SJCRH30 (cell line): ENCODE measurements at places on chromosomes 6 and 20. TPM values are rescaled to one million over a fixed set of nuclear protein-coding genes. Genes with fewer than 3 reads are reported as not detected.

- H3K4me1 ChIP-seq, result peaks cover 19% of the 10 kb centered on the region
- no peak overlapping the region for H3K27ac ChIP-seq
- peak; percentile 38 for DNase-seq
- H3K4me3 ChIP-seq, result no peak overlapping the region
Observed at GRCh38 chr6:36599791-36600209, 5.6 kb downstream of the SRSF3 start.

DNA sequence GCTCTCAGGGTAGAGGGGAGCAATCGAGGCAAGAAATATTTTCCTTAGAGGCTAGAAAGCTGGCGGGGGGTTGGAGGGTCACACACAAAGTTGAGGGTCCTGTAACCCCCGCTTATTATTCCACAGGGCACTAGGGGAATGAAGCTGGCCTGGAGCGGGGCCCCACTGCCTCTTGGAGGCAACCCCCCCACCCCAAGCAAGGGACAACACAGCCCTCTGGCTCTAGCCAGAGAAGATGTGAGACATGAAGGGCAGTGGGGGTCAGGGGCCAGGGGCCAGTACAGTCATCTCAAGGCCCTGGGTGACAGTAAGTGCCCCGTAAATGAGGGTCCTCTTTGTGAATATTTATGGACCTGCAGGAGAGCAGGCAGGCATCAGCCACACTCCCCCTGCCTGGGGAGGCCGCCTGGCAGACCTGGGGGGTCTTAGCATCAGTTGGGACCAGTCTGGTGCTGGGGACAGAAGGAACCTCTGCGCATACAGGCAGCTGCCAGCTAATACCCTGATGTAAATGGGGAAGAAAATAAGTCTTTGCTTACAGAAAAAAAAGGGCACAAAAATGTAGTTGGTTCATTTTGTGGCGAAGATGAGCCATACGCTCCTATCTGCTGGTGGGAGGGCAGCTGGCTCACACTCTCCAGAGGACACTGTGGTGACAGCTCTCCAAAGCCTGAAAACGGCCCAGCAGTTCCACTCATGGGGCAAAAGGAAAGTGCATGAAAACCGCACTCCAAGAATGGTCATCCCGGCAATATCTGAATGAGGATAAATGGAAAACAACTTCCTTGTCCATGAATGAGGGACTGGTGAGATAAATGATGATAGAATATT lies 21.9 kb downstream of the SPATA2 start:
- no peaks in the 10 kb centered on the region for H3K36me3 ChIP-seq
- H3K4me3 ChIP-seq, result no peak overlapping the region
- no peak for DNase-seq
- no peaks in the 10 kb centered on the region for H3K27me3 ChIP-seq

GRCh38 chr6:46410334-46410953 lies 80.8 kb downstream of the RCAN2 start:
- no peak for DNase-seq
- no peak overlapping the region for H3K27ac ChIP-seq
- H3K36me3 ChIP-seq, result no peaks in the 10 kb centered on the region
- H3K4me1 ChIP-seq, result no peaks in the 10 kb centered on the region
- H3K27me3 ChIP-seq, result no peaks in the 10 kb centered on the region

- H3K27me3 ChIP-seq, result no peaks in the 10 kb centered on the region
- DNase-seq, result no peak
- no peak overlapping the region for H3K4me3 ChIP-seq
- H3K36me3 ChIP-seq, result no peaks in the 10 kb centered on the region
- no peaks in the 10 kb centered on the region for H3K4me1 ChIP-seq
- H3K27ac ChIP-seq, result no peak overlapping the region
Observed at GRCh38 chr6:126529637-126530362, 189.9 kb downstream of the CENPW start.

DNA sequence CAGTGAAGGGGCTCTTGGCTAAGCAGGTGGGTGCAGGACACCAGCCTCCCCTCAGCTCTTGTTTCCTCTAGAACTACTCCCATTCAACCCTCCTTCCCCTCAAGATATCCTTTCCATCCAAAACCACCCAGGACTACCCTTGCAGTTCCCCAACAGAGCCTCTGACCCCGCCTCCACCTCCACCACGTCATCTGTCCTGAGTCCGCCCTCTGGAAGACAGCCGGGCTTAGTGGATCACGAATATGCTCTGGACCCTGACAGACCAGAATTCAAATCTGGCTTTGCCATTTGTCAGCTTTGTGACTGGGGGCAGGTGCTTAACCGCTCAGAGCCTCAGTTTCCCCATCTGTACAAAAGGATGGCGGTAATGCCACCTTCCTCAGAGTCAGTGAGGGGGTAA lies 31.4 kb downstream of the TFEB start:
- H3K27ac ChIP-seq, result no peak overlapping the region
- no peak overlapping the region for H3K4me3 ChIP-seq
- H3K4me1 ChIP-seq, result peaks cover 3% of the 10 kb centered on the region; the same call in 1 of the 2 replicates
- H3K36me3 ChIP-seq, result no peaks in the 10 kb centered on the region

DNA sequence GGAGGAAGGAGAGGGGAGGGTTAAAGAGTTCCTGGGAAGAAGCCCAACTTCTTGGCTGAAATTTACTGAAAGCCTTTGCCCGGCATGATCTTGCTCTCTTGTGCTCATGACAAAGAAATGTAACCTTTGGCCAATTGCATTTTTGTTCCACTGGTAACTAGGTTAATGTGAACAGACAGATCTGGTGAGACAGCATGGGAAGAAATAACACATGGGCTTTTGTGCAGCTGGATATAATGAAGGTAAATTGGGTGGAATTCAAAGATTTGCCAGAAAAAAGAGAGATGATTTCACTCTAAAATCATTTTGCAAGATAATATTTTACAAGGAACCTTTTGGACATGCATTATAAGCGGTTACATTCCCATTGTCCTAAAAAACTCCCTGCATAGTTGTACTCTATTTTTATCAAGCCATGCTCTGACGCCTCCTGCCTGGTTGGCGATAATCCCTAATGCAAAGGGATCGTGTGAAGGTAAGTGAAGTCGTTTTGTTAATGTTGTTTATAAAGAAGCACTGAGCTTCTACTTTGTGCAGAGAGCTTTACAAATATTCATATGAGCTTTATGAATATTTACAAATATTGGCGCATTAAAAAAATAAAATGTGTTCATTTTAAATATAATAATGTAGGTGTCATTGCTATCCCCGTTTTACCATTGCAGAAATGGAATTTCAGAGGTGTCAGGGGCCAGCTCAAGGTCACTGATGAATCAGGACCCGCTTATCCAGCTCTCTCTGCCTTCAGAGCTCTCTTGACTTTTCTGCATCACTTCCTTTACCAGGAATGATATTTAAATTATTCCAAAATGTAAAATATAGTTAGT lies 161.3 kb upstream of the AGPAT4 start:
- H3K27me3 ChIP-seq, result no peaks in the 10 kb centered on the region
- H3K36me3 ChIP-seq, result no peaks in the 10 kb centered on the region
- DNase-seq, result no peak
- peak overlapping the region; percentile 26 for H3K4me3 ChIP-seq
- H3K4me1 ChIP-seq, result peaks cover 24% of the 10 kb centered on the region

- DNase-seq, result no peak
- no peak overlapping the region for H3K27ac ChIP-seq
- no peaks in the 10 kb centered on the region for H3K36me3 ChIP-seq
- no peaks in the 10 kb centered on the region for H3K4me1 ChIP-seq
Observed at GRCh38 chr6:137645850-137646249, 151.7 kb upstream of the OLIG3 start.

DNA sequence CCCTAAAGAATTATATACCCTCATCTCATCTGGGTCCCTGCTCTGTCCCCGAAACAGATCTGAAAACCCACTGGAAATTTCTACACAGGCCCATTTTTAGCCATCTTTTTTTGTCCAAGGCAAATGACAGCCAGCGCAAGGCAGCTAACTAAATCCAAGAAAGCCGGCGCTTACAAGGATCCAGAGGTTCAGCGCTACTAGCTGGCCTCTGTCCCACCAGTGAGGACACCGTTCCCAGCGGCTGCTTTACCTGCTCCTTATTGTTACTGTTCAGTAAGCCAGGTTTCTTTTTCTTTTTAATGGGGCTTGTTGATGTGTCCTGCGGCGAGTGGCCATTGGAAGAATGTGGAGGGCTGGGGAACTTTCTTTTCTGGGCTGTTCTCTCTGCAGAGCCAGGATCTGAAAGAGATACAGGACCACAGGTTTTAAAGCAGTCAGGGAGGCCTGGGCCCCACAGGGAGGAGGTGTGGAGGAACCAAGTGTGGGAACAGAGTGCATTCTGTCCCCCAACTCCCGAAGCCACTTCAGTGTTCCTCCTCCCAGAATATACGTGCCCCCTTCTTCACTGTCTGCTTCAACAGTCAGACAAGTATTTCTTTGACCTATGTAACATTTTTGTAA lies 46.6 kb downstream of the ZMYND8 start:
- no peaks in the 10 kb centered on the region for H3K27me3 ChIP-seq
- H3K36me3 ChIP-seq, result peaks cover 59% of the 10 kb centered on the region
- no peak overlapping the region; the same call in 1 of the 2 replicates for H3K27ac ChIP-seq
- H3K4me3 ChIP-seq, result no peak overlapping the region

- DNase-seq, result no peak
- H3K27ac ChIP-seq, result no peak overlapping the region
- H3K36me3 ChIP-seq, result no peaks in the 10 kb centered on the region
- H3K4me1 ChIP-seq, result no peaks in the 10 kb centered on the region
- no peak overlapping the region for H3K4me3 ChIP-seq
- no peaks in the 10 kb centered on the region for H3K27me3 ChIP-seq
Observed at GRCh38 chr6:119200512-119201175, 122.2 kb upstream of the FAM184A start.

- H3K4me3 ChIP-seq, result no peak overlapping the region
- H3K36me3 ChIP-seq, result peaks cover 11% of the 10 kb centered on the region
- peaks cover 7% of the 10 kb centered on the region; the same call in 1 of the 2 replicates for H3K4me1 ChIP-seq
- DNase-seq, result no peak
Observed at GRCh38 chr20:58407201-58407873, 18.3 kb downstream of the VAPB start.

- H3K4me3 ChIP-seq, result no peak overlapping the region
- DNase-seq, result no peak
- peaks cover 9% of the 10 kb centered on the region; the same call in 1 of the 2 replicates for H3K4me1 ChIP-seq
Observed at GRCh38 chr6:105606831-105607463, 204.1 kb upstream of the PREP start.

OOEP gene
- total RNA-seq, result not detected in 2 replicates

OVOL2 gene
- total RNA-seq, result not detected in 2 replicates

SCUBE3 gene
- 0.28 and 0.36 TPM in 2 replicates for total RNA-seq

DTD1 gene
- total RNA-seq, result 65.4 and 66.2 TPM in 2 replicates

C6orf58 gene
- total RNA-seq, result not detected in 2 replicates

CPNE5 gene
- total RNA-seq, result 0.57 TPM in 1 of 2 replicates, not detected in the other

E2F1 gene
- 103 and 112 TPM in 2 replicates for total RNA-seq

EDN1 gene
- total RNA-seq, result 0.08 and 0.10 TPM in 2 replicates

CRISP3 gene
- not detected in 2 replicates for total RNA-seq
